Activated CD4-positive, alpha-beta T cell treated with anti-CD3 and anti-CD28 coated beads, Interleukin-2, amount 10 ng/mL, durations not matched to agents 7 days and 5 days (primary cell): ENCODE measurements at places on chromosomes 16 and 17.

GRCh38 chr16:2205967-2206313, 686 bp downstream of the MLST8 start:
- peaks cover 15% of the 10 kb centered on the region for H3K36me3 ChIP-seq
- DNase-seq = no peak
- H3K27me3 ChIP-seq = peaks cover 4% of the 10 kb centered on the region
- H3K27ac ChIP-seq = peak overlapping the region; percentile 84

- H3K4me1 ChIP-seq = no peaks in the 10 kb centered on the region
- no peaks in the 10 kb centered on the region for H3K36me3 ChIP-seq
- peaks cover 56% of the 10 kb centered on the region for H3K27me3 ChIP-seq
- no peak overlapping the region for H3K4me3 ChIP-seq
- DNase-seq = no peak
Observed at GRCh38 chr16:86292171-86292775, 218.1 kb upstream of the FOXF1 start.

- peak overlapping the region; percentile 54 for H3K4me3 ChIP-seq
- no peak for DNase-seq
- H3K36me3 ChIP-seq = no peaks in the 10 kb centered on the region
- no peaks in the 10 kb centered on the region for H3K27me3 ChIP-seq
- peaks cover 39% of the 10 kb centered on the region for H3K4me1 ChIP-seq
Observed at GRCh38 chr16:87464691-87465300, 28.0 kb downstream of the ZCCHC14 start.

DNA sequence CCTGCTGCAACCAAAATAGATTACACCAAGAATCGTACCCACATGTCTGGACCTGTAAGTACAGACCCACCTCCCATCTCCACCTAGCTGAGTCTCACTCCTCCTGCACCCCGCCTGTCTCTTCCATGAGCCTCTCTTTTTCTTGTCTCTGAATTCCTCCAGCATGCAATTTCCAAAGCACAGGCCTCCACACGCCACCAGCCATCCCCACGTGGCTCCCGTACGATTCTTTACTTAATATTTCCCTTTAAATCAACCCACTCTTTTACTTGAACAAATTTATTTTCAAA, 1.2 kb downstream of the RPH3AL start:
- peaks cover under 1% of the 10 kb centered on the region for H3K36me3 ChIP-seq
- no peak overlapping the region for H3K27ac ChIP-seq

DNA sequence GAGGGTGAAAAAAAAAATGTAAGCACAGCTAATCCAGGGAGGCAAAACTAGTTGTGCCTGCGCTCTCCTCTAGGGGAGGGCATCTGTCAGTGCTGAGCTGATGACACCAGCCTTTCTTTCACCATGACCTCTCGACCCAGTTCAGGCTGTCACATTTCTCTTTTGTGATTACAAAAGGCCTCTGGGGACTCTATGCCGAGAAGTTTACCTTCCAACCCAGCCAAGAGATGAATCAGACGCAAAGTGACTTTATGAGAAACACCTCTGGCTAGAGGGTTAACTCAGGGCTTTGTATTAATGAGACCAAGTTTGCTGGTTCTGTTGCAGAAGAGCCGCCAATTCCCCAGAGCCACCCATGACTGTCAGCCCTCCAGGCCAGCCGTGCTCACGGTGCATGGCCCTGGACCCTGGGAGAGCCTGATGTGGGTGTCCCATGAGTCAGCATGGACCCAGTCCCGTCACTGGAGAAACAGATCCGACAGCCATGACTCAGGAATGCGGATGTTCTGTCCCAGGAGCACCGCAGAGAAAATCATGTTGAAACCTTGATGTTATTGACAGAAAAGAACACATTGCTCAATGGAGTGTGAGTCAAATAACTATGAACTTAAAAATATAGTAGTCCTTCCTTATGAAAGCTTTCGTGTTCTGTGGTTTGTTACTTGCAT, 437.2 kb downstream of the HS3ST3B1 start:
- no peak for DNase-seq
- H3K27me3 ChIP-seq = no peaks in the 10 kb centered on the region
- no peak overlapping the region for H3K27ac ChIP-seq
- no peaks in the 10 kb centered on the region for H3K36me3 ChIP-seq
- H3K4me1 ChIP-seq = no peaks in the 10 kb centered on the region
- H3K4me3 ChIP-seq = no peak overlapping the region
